ENCODE measurements at places on chromosomes 11 and 22. TPM values are rescaled to one million over a fixed set of nuclear protein-coding genes. Genes with fewer than 3 reads are reported as not detected.

- DNase-seq: no peak
These were observed 204.8 kb downstream of the SWAP70 start for GRCh38 chr11:9868641-9869040.

Gene LAYN
- 4.4 TPM for total RNA-seq

Gene PARVG
- 0.23 TPM for total RNA-seq

Gene RCN1
- total RNA-seq: 167 TPM

- no peak for DNase-seq
These were observed 640.8 kb downstream of the FAM181B start for GRCh38 chr11:82092904-82093303.

GRCh38 chr11:117625237-117625636 is 171.8 kb downstream of the DSCAML1 start:
- no peak for DNase-seq

DNA sequence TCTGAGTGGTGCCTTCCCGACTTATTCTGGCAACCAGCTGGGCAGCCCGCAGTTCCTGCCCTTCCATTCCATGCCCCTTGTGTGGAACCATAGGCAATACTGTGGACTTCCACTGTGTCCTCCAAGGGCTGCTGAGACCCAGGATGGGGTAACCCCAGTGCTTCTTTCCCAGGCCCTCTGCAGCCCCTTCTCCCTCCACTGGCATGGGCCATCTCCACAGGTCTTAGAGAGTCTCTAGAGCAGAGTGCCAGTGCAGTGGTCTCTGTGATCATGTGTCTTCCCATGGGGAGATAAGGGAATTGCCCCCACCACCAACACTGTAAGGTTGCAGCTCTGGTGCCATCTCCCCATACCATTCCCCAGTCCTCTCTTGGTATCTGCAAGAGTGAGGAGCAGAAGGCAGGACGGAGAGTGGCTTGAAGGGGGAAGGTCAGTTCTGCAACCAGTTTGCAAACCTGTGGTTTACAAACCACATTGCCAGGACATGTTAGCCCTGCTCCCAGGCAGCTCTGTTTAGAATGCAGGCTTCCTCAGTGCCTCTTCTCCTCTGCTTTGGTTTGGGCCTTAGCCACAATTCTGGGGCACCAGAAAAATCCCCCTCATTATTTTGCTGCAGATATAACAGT is 20.9 kb upstream of the DRD2 start:
- DNase-seq: no peak

DNA sequence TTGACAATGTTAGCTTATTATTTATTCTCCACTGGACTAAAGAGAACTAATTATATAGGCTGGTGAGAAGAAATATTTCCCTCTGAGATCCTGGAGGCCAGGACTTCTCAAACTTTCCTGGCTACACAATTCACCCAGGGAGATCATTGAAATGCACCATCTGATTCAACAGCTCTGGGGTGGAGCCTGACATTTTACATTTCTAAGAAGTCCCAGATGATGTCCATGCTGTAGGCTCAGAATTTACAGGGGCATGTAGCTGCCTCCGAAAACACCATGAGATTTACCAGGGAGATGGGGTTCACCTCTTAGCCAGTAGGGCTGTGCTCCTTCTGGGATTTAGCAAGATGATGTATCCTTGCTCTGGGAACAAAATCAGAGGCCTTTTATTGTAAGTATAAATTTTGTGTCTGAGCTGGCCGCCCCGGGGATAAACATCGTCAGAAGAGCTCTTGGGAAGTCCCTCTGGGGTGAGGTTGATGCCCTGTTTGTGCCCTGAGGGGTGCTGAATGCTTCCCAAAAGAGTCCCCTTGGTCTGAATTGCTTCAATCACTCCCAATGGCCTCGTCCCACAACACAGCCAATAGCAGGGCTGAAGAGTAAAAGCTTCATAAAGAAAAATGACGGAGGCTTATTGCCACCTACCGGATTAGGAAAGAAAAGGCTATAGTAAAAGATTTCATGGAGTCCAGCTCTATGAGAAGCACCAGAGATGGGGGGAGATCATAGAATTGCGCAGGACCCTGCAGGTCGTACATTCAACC is 33.4 kb upstream of the API5 start:
- no peak for DNase-seq

DNA sequence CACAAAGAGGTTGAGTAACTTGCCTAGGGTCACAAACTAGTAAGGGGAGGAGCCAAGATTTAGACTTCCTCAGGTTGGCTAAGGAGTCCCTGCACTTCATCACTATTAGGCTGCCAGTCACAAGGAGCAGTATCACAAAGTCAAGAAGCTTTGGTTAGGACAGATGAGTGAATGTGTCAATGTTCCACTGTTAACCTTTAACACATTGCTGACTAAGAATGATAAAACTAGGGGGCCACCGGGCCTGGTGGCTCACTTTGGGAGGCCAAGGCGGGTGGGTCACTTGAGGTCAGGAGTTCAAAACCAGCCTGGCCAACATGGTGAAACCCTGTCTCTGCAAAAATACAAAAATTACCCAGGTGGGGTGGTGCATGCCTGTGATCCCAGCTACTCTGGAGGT is 32.0 kb downstream of the TMEM123 start:
- no peak for DNase-seq

GRCh38 chr11:130786586-130786985 is 129.7 kb downstream of the SNX19 start:
- DNase-seq: no peak

Gene CARD18
- not detected for total RNA-seq

DNA sequence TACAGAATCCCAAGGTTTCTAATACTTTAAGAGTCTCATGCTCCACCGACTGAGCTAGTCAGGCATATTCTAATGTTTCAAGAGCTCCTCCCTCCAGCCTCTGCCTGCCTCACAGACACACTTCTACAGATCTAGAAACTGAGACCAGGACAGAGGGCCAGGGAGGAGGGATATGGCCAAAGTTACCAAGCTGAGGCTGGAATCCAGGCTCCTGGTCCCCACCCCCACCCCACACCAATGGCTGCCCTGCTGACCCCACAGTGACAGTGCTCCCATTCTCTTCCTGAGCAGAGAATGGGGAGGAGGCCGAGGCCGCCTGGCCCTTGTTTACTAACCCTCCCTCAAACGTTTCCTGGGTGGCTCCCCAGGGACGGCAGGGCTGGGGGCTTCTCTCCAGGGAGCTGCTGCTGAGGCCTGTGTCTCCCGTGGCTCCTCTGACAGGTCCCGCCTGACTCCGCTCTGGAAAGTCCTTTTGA is 2.2 kb downstream of the PLEKHB1 start:
- no peak for DNase-seq

- no peak for DNase-seq
These were observed 114.7 kb downstream of the SGSM3 start for GRCh38 chr22:40484906-40485669.

DNA sequence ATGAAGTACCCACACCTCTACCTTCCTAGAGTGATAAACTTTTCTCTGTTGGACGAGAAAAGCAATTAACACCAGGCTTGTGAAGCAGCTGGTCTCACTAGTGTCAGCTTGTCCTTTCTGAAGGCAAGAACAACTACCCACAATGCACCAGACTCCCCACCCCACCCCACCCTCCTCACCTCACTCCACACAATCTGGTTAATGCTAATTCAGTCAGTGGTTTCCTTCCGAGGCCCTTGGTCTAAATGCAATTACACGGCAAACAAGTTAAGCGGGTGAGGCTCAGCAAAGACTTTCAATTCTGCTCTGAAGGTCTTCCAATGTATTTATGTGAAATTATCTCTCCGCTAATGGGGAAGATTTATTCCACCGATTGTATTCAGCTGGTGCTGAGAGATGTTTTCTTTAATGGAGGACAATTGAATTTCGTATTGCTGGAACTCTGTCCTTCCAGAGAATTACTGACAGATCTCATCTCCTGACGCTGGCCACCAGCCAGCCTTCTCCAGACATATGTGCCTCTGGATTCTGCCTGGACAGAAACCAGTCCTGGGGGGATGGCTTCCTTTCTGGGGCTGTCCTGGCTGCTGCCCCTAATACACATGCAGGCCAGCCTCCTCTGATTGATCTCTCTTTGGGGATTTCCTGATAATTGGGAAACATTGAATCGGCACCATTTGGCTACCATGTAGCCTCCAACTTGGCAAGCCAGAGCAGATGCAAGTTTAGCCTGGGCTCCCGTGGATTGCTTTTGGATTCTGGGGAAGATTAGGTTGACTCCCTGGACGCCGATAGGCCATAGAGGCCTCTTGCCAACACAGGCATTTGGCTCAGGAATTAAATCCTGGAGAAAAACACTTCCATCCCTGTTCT is 165.8 kb upstream of the NARS2 start:
- DNase-seq: no peak

GRCh38 chr11:35518766-35519165 is 6.7 kb downstream of the PAMR1 start:
- no peak for DNase-seq

Measured in neural crest cell (in vitro differentiated cells).